Central memory CD8-positive, alpha-beta T cell (primary cell): ENCODE measurements at places on chromosomes 2 and 18.
A peak's percentile ranks its signal among the peaks of the same experiment; 100 is the strongest.

DNA sequence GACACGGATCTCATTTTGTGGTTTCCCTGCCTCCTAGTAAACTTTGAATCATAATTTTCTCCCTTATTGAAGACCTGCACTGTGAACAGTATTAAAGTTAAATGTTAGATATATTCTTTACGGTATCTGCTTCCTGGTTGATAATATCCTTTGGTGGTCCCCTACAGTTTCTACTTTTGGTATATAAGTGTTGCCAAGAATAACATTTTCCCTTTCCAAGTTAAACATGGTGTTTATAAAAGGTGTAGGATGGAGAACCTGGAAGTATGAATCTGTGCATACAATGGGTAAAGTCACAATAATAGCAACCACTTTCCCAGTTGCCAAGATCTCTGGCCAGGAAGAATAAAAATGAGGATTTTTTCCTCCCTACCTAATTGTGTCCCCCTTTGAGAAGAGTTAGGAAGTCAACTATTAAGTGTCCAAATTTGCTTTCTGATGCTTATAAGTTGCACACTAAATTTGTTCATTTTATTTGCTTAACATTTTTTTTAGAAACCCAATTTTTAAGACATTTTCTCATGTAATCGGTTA lies 201.0 kb upstream of the STK17B start:
- H3K4me3 ChIP-seq = no peak overlapping the region
- peaks cover 2% of the 10 kb centered on the region for H3K36me3 ChIP-seq
- H3K27me3 ChIP-seq = peaks cover 34% of the 10 kb centered on the region
- H3K4me1 ChIP-seq = no peaks in the 10 kb centered on the region

DNA sequence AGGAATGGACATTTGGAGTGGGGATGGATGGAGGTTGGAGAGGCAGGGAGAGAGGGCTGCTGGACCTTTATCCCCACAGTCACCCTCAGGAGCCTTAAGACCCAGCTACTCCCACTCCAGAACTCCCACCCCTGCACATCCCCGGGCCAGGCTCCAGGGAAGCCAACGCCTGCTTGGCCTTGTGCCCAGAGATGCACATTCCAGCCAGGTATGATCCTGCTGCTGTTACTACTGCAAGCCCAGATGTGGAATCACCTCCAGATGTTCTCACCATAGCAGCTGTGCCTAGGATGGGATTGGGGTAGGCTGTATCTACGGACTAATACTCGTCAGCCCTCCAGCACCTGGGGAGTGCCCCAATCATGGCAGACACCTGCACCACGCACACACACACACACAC lies 71.7 kb downstream of the ZFP36L2 start:
- H3K27me3 ChIP-seq = no peaks in the 10 kb centered on the region
- no peak for DNase-seq

DNA sequence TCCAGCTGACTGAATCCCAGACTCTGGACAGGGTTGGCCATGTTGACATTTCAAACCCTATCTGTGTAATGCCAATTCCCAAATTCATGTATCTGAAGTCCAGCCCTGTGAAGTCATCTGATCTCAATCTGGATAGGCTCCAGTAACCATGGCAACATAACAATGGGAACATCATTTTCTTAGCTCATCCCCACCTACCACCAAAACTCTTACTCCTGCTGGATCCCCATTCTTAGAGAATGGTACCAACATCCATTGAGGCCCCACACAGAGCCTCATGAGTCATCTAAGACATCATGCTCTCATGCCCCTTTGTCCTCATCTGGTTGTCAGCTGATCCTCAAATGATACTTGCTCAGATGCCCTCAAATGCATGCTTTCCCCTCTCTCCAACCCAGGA lies 58.9 kb upstream of the TEX51 start:
- no peaks in the 10 kb centered on the region for H3K4me1 ChIP-seq
- no peak overlapping the region for H3K27ac ChIP-seq
- DNase-seq = no peak
- peaks cover 2% of the 10 kb centered on the region for H3K36me3 ChIP-seq
- H3K4me3 ChIP-seq = no peak overlapping the region

DNA sequence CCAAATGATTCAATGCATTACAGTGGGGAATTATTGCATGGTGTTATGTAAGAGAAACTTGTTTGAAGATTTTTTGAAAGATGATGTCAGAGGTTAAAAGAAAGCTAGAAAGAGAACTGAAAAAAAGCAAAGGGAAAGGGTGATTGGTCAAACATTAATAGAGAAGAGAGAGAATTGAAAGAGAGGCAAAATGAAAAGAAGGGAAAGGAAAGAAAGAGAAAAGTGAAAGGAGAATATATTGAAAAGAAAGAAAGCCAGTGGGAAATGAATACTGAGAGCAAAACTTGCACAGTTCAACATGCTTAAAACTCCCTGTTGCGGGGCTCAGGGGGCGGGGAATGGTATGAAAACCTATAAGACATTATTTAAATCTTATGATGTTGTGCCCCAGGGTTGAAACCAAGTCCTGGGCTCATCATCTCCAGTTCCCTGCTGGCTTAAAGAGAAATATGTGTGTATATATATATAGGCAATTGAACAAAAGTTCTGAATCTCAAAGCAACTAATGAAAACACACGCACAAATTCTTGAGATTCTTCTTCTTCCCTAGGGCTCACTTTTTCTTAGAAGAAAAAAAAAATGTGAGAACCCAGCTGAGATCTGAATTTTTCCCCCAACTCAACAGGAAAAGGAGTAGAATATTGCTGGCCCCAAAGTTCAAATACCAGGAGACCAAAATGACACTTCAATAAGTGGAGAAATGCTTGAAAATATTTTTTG lies 2045.9 kb upstream of the CELF4 start:
- no peak overlapping the region for H3K4me3 ChIP-seq
- H3K27ac ChIP-seq = no peak overlapping the region
- H3K36me3 ChIP-seq = no peaks in the 10 kb centered on the region
- H3K27me3 ChIP-seq = no peaks in the 10 kb centered on the region
- no peak for DNase-seq

GRCh38 chr2:16125614-16126516 lies 185.5 kb downstream of the MYCN start:
- no peak overlapping the region for H3K4me3 ChIP-seq
- no peak for DNase-seq
- H3K27ac ChIP-seq = no peak overlapping the region
- H3K4me1 ChIP-seq = no peaks in the 10 kb centered on the region
- H3K27me3 ChIP-seq = no peaks in the 10 kb centered on the region

- no peak for DNase-seq
- H3K27me3 ChIP-seq = peaks cover 24% of the 10 kb centered on the region
- H3K4me1 ChIP-seq = no peaks in the 10 kb centered on the region
- H3K36me3 ChIP-seq = no peaks in the 10 kb centered on the region
These were observed 62.0 kb downstream of the GYPC start for GRCh38 chr2:126717928-126718327.

DNA sequence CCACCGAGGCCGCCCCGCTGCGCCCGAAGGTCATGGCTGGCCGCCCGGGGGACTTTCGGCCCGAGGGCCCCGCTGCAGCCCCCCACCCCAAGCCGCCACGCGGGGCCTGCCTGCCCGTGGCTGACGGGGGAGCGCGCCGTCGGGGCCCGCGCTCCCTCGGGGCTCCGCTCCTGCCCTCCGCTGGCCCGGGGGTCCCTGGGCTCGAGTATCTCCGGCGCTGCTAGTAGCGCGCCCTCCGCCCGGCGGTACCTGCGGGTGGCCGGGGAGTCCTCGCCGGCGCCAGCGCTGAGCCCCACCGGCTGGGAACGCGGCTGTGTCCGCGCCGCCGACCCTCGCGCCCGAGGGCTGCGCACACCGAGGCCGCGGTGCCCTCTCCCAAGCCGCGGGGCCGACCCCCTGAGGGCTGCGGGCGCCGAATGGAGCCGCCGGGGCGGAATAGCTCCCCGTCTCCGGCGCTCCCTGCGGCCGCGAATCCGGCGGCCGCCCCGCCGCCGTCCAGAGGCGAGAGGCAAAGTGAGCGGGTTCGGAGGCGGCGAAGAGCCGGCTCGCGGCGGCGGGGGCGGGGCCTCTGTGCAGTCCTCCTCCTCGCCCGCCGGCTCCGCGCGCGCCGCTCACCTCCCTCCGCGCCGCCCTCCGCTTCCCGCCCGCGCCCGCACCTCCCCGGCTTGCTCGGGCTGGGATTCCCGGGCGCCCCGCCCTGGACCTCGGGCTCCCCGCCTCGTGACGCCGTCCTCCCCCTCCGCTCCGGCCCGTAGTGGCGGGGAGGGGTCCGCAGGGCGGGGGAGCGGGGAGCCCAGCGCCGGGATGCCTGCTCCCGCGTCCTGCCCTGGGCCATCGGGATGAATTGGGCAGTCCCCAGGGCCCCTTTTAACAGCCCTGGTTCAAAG lies at the start of gene KCNG3:
Gene KCNG3 (minus strand): TSS at position 515 of the 887 bp plus-strand sequence. CDS start 481 bp downstream, at position 34.
- H3K4me1 ChIP-seq = peaks cover 5% of the 10 kb centered on the region
- H3K36me3 ChIP-seq = peaks cover 2% of the 10 kb centered on the region
- DNase-seq = no peak
- peak within 1 kb of the TSS; percentile 75 for H3K27ac ChIP-seq
